Stimulated activated CD8-positive, alpha-beta memory T cell treated with anti-CD3 and anti-CD28 coated beads, Interleukin-15, amount 100 ng/mL, for 1 hour (primary cell): ENCODE measurements at places on chromosomes 5 and 9.

DNA sequence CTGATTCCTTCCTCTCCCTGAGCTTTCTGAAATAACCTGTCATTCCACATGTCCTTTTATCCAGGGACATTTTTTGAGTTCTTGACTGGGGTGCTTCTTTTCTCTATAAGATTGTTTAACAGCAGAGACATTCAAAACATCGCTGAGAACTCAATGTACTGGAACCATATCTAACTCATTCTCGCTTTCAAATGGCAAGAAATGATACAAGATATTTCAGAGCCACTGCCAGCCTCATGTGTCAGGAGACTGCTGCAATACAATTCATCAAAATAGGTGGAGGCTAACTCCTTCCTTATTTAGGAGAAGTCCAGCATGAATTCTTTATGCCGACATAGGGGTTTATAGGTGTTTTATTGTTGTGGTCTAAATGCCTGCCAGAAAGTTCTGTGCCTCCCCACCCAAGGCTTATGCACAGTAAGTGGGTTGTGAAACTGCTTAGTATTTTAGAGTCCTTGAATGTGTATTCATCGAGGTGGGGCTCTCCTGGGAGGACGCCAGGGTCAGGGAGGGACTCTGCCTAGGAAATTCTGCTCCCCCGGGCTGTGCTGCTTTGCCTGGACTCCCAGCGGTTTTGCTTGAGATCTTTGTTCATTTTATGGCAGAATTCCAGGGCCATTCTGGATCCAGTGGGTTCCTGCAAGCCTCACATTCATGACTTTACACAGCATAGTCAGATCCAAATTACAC, 53.9 kb downstream of the ZNF474 start:
- DNase-seq: no peak

DNA sequence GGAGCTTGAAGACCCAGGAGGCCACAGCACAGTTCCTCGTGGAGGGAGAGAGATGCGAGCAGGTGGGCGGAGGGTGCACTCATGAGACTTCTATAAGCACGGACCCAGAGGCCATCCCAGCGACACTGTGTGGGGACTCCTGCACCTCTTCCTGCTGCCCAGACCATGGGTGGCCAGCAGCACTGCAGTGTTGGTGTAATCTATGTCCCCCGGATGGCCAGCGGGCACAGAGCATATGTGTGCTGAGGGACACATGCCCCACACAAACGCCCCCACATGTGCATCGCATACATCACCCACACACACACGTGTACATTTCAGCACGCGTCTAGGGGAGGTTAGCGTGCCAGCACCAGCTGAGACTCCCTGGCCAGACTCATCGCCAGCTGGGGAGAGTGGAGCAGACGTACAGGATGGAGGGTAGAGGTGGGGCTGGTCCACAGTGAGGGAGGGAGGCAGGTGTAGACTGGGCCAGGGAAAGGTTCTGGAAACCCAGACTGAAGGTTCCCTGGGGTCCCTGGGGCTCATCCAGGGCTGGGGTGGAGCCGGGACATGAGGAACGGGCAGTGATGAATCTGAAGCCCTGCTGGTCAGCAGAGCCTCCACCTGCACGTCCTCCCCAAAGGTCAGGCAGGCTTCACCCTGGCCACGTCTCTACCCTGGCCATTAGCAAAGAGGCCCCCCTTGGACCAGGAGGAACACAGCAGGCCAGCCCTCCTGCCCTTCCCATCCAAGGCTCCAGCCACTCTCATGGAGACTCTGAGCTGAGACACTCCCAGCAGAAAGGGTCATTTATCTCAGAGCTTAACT, 27.6 kb downstream of the ADAMTS2 start:
- no peak for DNase-seq

GRCh38 chr9:109934136-109934856, 154.3 kb downstream of the PALM2AKAP2 start:
- DNase-seq: no peak

- DNase-seq: no peak
Measured at GRCh38 chr9:132838291-132838690, 39.8 kb downstream of the AK8 start.

DNA sequence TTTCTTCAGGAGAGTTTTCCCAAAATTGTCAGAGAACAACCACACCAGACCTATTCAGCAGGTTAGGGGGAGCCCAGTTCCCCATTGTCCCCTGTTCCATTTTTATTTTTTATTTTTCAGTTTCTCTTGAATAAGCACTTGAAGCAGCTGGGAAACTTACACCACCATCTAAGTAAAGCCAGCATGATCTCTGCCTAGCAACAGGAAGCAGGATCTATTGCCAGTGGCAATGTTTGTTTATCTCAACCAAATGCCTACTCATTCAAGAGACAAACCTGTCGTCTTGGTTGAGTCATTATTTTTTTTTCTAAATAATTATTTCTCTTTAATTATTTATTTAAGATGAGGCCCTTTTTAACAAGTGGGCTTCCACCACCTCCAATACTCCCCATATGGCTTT, 379.3 kb downstream of the PLK2 start:
- no peak for DNase-seq

GRCh38 chr9:113361304-113362018, 12.1 kb downstream of the BSPRY start:
- no peak for DNase-seq

DNA sequence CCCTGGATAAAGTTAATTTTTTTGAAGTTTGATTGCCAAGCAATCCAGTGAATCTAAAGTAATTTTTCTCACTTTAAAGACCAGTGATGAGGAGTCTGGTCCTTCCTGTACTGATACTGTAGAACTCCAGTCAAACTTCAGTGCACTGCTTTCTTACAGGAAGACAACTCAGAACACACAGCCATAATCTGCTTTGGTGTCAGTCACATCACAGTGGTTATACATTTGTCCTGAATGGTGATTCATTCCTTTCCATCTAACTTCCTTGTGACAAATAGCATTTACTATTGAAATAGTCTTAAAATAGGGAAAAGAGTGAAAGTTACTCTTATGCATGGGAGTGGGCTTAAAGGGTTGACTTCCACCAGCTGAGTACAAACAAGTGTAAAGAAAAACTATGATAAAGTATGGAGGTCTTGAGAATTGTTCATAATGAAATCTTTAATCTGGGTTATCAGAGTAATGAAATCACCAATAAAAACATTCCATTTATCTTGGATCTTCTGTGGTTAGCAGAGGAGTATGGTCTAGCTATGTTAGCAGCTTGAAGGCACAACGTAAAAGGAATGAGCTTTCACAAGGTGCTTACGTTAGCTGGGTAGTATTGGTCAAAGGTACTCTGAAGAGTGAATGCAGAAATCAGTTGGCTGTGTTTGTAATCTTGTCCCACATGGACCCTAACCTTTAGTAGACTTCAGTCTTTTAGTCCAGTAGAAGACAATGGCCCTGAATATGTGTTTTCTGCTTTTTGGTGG, 41.5 kb downstream of the DCP2 start:
- DNase-seq: no peak

DNA sequence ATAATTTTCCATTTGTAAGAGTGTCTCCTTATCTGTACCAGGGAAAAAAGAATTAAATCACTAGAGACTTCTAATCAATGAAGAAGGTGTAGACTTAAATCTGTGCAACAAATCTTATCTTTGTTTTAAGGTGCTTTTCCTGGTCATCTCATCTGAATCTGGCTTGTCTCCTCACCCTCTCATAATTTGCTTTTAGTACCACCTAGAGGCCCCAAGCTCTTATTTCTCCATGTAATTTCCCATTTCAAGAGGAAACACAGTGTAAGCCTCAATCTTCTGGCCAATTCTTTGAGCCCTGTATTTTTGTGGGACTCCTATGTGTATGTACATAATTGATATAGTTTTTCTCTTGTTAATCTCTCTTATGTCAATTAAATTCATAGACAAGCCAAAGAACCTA, 1975.3 kb upstream of the CDH6 start:
- DNase-seq: no peak

- DNase-seq: no peak
Measured at GRCh38 chr5:74098456-74098855, 472.5 kb downstream of the ARHGEF28 start.

GRCh38 chr5:56345352-56345751, 112.2 kb upstream of the ANKRD55 start:
- no peak for DNase-seq

DNA sequence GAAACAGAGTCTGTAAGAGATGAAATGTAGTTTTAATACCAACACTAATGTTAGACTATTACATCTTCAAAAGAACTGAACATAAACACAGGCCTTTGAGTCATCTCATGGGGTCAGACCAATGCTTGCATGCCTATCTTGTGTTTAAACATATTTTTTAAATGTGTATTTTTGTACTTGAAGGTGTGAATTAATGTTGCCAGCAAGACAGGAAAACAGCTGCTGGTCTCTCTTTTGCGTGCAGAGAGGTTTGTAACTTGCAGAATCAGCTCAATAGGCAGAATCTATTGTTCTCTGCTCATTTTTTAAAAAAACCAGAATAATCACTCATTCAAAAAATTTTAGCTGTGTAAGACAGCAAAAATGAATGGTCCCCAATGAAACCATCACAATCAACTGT, 180.2 kb downstream of the ALDH1A1 start:
- DNase-seq: no peak

DNA sequence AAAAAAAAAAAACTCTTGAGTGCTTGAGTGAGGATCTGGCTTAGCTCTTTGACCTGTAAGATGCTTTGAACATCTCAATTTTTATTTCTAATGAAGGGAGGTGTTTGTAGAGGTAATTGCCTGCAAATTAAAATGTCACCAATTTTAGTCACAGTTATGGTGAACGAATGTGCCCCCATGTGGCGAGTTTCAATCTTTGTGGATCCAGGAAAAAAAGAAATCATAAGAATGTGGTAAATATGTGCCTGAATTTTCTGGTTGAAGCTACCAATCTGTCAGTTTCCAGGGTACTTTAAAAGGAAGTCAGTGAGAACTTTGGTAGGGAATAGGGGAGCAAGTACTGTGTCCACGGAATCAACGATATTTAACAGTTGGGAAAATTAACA, 1772.4 kb upstream of the CDH9 start:
- DNase-seq: no peak

- DNase-seq: no peak
Measured at GRCh38 chr5:68258531-68258930, 43.0 kb downstream of the PIK3R1 start.

- DNase-seq: no peak
Measured at GRCh38 chr5:136143763-136144162, 11.1 kb downstream of the SMAD5 start.

GRCh38 chr5:113572716-113573115, 59.2 kb downstream of the YTHDC2 start:
- DNase-seq: no peak

DNA sequence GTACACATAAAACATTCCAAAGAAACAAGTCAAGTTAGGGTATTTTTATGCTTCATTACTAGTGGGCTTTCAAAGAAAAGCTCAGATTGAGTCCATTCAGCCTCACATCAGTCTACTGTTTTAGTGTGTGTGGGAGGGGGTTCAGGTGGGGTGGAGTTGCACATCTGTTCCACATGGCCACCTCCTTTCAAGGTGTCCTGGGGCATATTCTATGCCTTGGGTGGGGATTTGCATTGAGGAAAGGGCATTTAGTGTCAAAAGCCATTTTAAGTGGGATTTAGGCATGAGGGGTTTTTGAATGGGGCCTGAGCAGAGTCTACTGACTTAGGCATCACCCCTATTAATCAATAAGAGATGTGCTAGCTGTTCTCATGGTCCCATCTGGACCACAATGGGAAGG, 983.1 kb downstream of the TLE4 start:
- DNase-seq: no peak

GRCh38 chr9:108951578-108951977, 17.4 kb downstream of the ABITRAM start:
- DNase-seq: no peak

DNA sequence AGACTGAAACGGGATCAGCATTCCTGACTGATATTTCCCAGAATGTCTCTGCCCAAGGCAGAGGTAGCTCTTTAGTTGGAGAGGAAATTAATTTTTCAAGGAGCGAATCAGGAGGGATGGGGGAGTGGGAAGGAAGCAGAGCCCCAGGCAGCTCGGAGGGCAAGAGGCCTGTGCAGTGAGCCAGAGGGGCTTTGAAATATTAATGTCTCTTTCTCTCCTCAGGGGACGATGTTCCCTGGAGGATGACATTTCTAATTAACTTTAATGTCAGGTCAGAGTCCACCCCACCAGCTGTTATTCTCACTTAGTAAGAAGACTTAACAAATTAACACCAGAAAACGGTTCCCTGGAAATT, 45.6 kb downstream of the SLC6A7 start:
- no peak for DNase-seq

GRCh38 chr5:178991190-178992145, 3.7 kb downstream of the GRM6 start:
- no peak for DNase-seq

DNA sequence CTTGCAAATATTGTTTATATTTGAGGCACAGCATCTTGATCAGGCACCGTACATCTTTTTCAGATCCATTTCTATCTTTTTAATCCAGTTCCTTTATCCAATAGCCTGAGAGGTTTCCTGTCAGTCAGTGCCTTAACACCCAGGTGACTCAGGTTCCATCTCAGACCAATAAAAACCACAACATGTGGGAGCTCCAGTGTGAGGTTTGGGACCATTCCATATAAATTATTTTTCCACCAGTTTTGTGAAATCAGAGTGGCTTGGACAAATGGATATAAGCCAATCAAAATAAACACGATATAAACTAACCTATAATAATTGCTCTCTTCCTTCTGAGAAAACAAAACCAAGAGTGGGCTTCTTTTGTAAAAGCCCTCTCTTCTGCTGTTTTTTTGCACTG, 351.3 kb downstream of the NTRK2 start:
- DNase-seq: no peak

- no peak for DNase-seq
Measured at GRCh38 chr9:70410368-70410767, 4.1 kb downstream of the KLF9 start.

DNA sequence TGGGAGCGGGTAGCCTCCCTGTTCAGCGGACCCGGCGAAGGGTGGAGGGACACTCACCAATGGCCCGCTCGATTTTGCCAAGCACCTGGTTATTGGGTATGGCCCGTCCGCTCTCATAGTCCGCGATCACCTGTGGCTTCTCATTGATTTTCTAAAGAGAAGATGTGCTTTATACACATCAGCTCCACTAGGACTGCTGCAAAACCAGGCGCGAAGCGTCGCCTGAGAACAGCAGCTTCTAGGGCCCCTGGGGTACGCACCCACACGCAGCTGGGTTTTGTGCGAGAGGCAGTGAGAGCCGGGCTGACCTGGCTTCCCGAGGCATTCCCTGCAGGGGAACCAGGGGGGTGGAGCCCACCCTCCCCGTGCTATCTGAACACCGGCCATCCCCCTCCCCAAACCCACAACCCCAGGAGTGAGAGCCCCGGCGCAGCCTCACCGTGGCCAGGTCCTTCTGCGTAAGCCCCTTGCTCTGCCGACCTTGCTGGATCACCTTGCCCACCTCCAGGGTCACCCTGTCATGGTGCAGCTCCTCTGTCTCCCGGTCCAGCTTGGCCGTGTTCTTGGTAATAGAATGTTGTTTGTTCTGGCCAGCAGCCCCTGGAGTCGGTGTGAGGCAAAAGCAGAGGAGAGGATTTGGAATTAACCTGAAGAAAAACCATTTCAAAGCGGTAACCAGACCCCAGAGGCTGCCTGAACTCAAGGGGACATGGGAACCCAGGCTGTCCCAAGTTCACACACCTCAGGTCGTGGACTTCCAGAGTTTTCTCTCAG, 3.1 kb downstream of the EDF1 start:
- no peak for DNase-seq
